Activated naive CD4-positive, alpha-beta T cell treated with Interleukin-2 at 50 U/mL for 16 hours (primary cell): ENCODE measurements at places on chromosomes 3 and 15.

DNA sequence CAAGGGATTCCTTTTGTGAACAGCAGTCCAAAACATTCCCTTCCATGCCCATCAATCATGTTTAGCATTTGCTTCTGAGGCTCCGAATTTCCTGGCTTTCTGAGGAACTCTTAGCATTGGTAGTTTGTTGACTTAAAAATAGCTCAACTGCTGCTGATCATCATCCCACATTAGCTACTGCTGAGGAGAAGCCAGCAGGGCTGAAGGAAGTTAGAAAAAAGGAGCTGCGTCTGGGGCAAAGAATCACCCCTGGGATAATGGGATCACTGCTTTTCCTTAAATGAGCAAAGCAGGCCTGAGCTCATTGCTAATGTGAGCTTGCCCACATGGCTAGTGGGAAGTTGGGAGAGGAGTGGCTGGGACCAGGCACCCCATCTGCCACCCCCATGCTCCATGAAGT, 39.8 kb downstream of the CYP19A1 start:
- DNase-seq = no peak

DNA sequence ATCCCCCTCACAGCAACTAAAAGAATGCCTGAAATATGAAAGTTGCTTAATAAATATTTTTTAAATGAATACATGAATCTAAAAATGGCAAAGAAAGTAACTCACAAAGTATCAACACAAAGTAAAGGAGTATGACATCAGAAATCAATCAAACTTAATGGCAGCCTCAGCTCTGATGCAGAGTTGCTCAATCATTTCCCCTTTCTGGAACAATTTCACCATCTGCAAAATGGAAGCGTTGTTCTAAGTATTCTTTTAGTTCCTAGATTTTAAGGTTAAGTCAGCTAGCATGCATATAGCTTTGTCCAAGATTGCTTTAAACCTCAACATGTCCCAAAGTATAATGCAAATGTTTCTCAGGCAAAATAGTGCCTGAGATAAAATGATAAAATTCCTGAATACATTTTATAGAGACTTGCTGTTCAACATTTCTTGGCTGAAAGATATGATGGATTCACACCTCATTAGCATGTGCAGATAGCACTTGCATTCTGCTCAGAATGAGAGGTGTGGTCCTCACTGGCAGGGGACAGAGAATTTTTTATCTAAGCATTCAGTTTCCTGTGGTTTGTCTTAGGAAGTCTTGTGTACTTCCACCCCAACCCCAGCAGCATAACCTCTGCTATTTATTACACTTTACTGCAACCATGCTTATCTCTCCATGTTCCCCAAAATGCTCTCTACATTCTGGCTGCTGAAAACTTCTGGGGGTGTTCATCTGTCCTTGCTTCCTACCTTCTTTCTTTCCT, 429.3 kb downstream of the GRM7 start:
- no peak for DNase-seq

- DNase-seq = no peak
Observed at GRCh38 chr15:50549326-50549725, 2.9 kb upstream of the USP50 start.

DNA sequence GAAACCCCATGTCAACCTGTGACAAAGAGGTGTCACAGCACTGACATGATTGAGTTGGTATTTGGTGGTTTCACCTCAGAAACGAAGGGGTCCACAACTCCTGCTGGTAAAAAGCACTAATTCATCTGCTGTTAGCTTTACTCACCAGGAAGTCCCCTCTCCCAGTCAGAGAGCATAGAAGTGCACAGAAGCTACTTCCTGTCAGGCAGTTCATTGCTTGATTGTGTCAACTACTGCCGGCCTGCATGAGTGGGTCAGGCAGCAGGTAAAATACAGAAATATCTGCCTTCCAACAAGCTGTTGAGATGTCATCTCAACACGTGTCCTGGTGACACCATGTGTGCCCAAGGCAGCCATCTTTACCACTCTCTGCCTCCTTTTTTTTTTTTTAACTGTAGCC, 596.6 kb upstream of the NR2F2 start:
- no peak for DNase-seq

DNA sequence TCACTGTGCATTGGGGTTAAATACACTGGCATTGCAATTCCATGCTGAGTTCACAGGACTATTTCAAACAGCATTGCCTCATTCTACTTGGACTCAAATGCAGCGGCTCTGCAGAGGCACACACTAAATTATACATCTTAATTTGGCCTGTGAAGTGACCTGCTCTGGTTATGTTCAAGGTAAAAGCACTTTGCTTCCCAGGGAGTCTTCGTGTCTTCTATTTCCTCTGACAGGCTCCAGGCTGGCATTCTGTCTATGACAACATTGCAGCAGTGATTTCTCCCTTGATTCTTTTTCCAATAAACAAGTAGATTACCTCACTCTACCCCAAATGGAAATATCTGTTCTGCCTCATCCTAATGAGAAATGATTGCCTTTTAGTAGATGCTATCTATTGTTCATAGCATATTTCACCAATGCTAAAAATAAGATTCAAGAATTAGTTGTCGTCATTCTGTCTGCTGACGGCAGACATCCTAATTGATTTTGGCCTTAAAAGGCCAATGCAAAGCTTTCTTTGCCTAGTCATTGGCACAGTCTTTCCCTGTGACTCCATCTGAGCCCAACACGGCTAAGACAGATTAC, 33.8 kb downstream of the FMN1 start:
- no peak for DNase-seq

DNA sequence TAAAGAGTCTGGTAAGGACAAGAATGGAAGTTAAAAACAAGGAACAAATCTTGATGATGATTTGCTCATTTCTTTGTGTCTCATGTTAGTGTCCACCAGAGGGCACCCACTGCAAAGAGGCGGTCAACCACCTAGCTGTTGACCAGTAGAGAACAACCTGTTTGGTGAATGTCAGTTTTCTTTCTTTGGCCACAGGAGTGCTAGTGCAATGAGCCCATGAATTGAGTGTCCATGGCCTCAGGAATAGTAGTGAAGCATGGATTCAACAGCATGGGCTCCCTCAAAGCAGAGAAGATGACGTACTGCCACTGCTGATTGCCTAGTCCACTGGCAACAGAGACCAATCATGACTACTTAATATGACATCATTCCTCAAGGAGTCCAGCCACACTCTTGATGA, 10.7 kb upstream of the CNTN6 start:
- DNase-seq = no peak

DNA sequence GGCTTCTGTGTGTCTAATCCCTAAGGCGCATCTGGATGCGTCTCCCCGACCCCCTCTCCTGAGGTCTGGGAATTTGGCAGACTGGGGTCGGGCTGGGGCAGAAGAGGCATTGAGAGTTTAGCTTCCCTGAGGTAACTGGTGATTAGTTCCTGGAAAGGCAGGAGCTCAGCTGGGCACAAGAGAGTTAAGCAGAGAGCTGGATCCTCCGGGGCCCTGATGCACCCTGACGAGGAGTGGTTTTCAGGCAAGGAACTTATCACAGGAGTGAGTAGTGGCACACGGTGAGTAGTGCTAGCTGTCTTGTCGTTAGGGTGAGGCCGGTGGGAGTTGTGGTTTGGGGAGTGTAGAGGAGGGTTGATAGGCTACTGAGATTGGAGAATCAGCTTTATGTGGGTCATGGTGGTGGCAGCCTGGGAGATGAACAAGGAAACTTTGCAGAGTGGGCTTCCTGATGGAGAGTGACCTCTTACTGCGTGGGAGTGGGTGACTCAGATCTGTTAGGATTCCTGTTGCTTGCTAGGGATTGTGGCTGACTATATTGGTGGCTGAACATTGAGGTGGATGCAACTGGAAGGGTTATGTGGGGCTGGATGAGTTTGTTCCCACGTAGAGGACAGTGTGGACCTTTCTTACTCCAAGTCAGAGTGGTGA, 897 bp downstream of the RAD54L2 start:
- DNase-seq = peak; percentile 63

DNA sequence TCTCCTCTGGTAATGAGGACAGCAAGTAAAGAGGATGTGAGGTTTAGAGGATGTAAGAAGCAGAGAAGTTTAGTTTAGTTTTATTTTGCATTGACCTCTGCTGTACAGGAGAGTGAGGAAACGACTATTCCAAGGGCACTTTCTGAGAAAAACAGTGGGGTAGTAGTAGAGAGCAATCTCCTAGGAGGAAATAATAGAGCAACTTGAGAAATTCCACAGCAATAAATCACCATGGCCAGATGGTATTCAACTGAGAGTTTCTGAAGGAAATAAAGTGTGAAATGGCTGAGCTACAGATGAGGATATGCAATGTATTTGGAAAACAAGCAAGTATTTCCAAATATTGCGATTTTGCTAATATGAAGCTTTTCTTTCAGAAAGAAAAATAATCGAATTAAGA, 118.9 kb downstream of the DPH6 start:
- DNase-seq = no peak

DNA sequence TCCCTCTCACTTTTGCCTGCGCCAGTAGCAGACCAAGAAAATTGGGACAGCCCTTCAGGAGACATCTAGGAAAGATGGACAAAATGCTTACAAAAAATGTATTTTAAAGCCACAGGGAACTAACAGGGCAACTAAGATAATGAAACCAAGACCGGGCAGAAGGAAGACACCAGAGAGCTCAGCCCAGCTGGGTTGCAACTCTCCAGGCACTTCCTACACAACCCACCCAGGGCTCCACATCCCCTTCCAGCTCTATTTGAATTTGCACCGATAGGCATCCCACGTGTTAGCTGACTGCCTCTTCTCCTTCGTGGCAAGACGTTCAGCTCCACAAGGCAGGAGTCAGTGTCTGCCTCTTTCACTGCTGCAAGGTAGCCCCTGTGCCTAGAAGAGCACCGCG, 6.6 kb upstream of the ATP10A start:
- DNase-seq = no peak

DNA sequence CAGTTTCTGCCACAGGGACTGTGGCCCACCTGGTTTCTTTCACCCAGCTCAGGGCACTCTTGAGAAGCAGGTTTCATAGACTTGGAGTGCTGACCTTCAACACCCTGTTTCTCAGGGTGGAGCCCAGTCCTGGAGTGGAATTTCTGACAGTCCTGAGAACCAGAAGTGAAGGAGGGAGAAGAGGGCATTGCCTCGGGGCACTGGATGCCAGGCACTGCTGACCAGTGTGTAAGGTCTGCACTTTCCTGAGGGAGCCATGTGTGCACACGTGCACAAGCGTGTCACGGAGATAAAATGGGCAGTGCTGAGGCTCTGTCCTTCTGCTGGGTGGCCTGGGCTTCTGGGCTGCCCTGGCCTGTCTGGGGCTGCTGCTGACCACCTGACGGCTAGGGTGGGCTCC, 118.5 kb downstream of the SEC22A start:
- no peak for DNase-seq

DNA sequence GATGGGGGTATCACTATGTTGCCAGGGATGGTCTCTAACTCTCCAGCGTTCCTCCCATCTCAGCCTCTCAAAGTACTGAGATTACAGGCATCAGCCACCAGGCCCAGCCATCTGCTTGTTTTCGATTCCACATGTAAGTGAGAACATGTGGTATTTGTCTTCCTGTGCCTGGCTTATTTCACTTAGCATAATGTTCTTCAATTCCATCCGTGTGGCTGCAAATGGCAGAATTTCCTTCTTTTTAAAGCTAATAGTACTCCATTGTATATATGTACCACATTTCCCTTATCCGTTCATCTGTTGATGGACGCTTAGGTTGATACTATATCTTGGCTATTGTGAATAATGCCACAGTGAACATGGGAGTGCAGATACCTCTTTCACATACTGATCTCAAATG, 70.6 kb downstream of the ASB7 start:
- DNase-seq = no peak

GRCh38 chr3:36214460-36214859, 165.8 kb upstream of the STAC start:
- DNase-seq = no peak

DNA sequence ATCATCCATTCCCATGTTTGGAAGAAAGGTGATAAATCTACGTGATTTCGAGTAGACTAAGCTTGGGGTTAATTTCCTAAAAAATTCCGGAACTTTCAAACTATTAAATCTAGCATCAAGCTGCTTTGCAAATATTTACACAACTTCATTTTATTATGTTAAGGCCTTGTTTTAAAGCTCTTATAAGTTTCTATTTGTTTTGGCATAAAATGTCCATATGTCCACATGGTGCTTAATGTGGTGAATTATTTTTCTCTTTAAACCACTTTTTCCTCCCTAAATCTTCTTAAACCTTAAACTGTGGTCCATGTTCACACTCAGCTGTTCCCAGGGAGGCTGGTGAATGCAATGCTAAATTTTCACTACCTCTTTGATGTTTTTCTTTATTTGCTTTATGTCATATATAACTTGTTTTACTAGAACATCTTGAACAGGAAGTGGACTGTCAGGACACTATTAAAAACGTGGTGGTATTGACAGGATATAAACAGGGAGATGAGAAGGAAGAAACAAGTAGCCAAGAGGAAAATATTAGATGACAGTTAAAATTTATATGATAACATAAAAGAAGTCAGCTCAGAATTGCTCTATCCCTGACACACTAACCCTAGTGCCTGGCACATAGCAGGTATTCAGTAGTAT, 72.5 kb upstream of the AGTR1 start:
- DNase-seq = no peak

- DNase-seq = no peak
Observed at GRCh38 chr3:191123231-191123630, 75.8 kb upstream of the OSTN start.

GRCh38 chr15:54011656-54012055, 33.4 kb downstream of the UNC13C start:
- no peak for DNase-seq

DNA sequence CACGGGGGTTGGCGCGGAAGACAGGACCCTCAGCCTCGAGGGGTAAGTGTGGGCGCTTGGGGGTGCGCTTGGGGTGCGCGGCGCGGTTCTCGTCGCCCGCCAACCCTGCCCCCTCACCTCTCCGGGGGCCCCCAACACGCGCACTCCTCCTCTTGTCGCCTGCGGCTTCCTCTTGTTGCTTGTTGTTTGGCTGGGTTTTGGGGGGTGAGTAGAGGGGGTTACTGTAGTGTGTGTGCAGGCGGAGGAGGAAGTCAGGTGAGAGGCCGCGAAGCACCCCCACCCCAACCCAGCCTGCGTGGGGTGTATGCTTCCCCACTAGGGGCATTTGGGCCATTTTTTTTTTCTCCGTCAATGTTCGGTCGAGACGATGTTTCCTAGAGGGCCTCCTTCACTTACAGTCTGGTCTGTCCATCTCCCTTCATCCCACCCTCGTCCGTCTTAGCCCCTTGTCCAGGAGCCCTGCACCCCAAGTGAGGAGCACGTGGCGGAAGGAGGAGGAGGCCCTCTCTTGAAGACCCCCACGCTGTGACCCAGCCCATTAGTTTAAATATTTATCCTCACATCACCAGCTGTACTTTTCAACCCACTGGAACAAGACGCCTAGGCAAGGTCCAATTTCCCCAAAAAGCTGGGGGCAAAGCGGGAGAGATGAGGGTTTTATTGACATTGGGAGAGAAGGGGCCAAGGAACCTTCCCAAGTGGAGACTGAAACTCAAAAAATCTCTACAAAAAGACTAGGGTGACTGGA, 20.4 kb upstream of the SATB1 start:
- DNase-seq = peak; percentile 71
